ENCODE measurements at places on chromosomes 16 and 17.

DNA sequence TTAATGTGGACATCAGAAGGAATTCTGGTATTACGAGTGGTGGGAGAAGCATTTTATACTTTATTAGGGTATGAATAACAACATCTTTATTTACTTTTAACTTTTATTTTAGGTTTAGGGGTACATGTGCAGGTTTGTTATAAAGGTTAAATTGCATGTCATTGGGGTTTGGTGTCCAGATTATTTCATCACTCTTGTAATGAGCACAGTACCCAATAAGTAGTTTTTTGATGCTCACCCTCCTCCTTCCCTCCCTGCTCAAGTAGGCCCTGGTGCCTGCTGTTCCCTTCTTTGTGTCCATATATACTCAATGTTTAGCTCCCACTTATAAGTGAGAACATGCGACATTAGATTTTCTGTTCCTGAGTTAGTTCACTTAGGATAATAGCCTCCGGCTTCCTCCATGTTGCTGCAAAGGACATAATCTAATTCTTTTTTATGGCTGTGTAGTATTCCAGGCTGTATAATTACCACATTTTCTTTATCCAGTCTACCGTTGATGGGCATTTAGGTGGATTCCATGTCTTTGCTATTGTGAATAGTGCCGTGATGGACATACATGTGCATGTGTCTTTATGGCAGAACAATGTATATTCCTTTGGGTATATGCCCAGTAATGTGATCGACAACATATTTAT lies 456.2 kb downstream of the XYLT1 start:
- DNase-seq: no peak

- DNase-seq: no peak
These were observed 43.7 kb downstream of the CRISPLD2 start for GRCh38 chr16:84863481-84863814.

DNA sequence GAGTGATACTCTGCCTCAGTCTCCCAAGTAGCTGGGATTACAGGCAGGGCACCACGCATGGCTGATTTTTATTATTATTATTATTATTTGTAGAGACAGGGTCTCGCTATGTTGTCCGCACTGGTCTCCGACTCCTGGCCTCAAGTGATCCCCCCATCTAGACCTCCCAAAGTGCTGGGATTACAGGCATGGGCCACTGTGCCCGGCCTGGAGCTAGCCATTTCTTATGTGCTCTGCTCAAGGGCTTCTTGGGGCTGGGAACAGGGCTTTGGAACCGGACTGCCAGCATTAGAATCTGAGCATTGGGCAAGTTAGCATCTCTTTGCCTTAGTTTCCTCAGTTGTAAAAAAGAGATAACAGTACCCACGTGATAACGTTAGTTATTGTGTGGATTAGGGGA lies 111.3 kb downstream of the C16orf78 start:
- DNase-seq: no peak

DNA sequence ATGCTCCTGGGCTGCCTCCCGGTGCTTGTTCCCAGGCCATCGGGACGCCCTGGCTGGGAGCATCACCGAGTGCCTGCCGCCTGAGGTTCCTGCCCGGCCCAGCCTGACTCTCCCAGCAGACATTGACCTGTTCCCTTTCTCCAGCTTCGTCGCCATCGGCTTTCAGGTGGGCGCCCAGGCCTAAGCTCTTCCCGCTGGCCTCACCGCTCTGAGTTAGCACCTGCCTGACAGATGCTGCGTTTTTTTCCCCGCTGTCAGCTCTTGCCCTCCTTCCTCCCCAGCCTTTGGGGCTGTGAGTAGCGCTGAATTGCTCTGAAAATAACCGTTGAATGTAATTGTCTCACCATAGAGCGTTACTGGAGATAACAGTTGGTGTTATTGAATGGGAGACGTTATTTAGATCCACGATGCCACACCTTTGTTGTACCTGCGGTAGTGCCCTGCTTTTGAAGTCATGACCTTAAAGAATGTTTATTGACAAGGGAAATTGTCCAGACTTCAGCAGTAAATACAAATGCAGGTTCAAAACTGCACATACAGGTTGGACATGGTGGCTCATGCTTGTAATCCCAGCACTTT lies 21.3 kb upstream of the SMIM5 start:
- DNase-seq: no peak

DNA sequence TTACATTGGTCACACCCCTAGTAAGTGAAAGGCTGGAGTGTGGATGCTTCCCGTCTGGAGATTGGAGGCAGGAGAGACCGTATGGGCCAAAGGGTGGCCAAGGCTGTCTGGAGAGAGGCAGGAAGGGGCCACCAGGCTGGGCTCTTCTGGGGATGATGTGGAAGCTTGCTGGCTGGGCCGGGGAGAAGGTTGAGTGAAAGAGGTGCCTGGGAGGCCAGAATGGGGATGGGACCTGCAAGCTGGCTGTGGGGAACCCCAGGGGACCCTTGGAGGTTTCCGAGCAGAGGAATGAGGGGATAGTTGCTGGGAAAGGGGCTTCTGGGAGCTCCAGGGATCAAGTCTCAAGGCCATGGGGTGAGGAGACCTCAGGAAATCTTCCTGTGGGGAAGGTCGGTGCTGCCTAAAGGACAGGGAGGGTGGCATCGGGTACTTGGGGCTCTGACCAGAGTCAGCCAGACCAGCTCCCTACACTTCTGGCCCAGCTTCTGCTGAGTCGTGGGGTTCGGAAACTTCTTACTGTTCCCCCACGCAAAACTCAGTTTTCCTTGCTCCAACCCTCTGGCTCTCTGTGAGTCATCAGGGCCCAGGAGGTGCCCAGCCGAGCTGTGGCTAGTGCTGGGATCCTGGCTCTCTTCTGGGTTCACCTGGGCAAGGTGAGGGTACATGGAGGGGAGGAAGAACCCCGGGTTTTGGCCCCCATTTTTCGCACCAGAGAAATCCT lies 3.1 kb downstream of the MRC2 start:
- DNase-seq: no peak

DNA sequence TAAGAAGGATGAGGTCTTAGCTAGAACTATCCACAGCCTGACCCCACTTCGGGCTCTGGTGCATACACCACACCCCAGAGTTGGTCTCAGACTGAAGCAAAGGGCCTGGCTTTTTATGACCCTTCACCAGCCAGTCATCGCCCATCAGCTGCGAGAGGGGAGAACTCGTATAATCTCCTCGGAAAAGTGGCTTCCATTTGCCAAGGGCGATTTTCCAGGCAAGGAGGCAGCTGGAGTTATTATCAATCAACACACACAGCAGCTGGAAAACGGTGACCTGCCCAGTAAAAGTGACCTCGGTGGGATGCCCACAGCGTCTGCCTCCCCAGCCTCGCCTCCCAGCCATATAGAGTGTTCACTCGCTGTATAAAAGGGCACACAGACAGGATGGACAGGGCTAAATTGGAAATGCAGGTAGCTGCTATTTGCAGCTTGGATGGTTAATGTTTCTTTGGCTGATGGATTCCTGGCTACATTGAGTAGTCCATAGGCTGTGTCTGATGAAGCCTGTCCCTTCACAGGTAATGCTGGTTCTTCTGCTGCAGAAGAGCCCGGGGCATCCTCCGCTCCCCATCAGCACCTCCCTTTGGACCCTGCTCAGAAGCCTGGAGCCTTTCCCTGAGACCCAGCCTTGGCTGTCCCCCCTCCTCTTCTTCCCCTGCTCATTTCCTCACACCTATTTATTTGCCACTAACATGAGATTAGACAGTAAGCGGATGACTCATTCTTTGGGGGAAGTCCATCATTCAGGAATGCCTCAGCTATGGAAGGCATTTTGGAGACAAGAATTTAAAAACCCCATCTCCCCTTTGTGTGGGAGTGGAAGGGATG lies 45.7 kb downstream of the TMEM186 start:
- DNase-seq: peak; percentile 73

DNA sequence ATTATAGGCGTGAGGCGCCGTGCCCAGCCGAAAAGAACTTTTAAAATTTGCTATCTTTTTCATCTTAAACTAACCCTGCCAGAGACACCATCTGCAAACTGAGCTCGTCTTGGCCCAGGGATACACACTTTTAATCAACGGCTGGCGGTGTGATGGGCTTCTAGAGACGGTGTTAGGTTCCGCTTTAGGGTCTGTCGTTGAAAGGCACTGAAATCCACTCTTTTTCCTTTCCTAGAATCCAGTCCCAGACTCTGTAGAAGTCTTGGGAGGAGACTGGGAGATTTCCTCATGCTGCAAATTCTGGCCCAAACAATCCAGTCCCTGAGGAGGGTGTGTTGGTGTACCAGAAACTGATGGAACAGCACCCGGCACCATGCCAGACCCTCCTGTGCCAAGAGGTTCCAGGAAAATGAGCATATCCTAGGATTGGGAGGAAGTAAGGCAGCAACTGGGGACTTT lies 52.0 kb upstream of the TEX2 start:
- DNase-seq: no peak

DNA sequence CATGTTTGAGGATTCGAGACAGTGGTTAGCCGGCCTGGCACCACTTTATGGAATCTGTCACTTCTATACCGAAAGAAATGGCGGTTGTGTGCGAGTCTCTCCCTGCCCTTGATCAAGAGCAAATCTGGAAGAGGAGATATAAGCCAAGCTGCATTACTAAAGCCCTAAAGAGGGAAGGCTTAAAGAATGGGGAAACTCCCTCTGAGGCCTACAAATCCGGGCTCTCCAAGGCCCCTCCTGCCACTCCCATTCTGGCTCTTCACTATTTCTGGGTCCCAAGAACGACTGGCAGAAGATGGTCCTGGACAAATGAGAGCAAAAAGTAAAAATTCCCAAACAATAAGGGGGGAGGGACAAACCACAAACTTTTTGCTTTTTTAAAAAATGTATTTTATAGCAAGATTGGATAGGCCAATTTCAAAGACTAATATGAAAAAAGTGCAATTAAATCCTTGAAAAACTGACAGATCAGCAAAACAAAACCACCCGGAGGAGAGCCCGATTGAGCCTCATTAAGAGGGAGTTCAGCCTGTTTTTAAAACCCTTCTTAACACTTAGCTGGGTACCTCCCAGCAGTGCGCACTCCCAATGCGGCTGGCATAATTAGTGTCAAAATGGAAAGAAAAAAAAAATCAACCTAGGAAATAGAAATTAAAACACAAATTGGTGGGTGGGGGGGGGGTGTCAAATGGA lies 193.5 kb downstream of the ZFHX3 start:
- no peak for DNase-seq

GRCh38 chr16:12878973-12879372 lies 22.4 kb upstream of the SHISA9 start:
- no peak for DNase-seq

- DNase-seq: no peak
These were observed 225.7 kb downstream of the CEP112 start for GRCh38 chr17:65966072-65966695.

DNA sequence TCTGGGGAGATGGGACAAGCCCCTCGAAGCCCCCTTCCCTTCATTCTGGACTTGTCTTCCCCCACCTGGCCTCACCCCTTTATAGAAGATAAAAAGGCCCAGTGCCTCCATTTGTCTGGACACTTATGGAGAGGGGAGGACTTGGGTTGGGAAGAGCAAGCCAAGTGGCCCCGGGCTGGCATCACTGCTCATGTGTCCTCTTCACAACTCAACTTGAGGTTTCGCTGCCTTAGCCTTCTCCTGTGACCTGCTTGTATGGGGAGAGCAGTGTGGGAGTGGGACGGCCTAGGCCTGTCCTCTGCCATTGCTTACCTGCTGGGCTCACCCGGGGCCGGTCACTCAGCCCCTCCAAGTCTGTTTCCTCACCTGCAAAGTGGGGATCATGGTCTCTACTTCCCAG lies 1.4 kb downstream of the PAQR4 start:
- DNase-seq: no peak

GRCh38 chr16:7990626-7991260 lies 599.6 kb downstream of the TMEM114 start:
- no peak for DNase-seq

- peak; percentile 67 for DNase-seq
These were observed 336.4 kb downstream of the SEC14L1 start for GRCh38 chr17:77476931-77477805.

DNA sequence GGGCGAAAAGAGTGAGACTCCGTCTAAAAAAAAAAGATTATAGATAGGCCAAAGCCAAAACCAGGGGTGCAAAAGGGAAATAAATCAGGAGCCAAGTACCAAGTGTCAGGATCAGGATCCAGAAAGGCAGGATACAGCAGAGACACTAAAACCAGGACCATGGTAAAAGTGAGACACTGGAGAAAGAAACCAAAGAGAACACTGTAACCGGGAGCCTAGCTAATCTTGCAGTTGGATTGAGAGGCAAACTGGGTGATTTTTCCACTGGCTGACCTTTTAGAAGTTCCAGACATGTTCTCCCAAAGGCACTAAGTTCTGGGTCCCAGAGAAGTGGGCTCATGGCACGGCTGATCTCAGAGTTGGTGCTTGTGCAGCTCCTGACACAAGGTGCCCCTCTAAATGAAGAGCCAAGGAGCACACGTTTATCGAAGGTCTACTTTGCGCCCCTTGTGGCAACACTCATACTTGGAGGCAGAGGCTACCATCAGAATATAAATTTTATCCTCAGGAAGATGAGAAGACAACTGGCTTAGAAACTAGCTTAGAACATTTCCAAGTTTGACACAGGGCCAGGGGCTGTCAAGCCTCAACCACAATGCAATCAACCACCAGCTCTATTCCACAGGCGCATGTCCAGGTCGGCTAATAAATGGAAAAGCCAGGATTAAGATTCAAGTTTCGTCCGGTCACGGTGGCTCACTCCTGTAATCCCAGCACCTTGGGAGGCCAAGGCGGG lies 27.5 kb upstream of the HELZ start:
- no peak for DNase-seq

- DNase-seq: no peak
These were observed 9.0 kb upstream of the WSB1 start for GRCh38 chr17:27284811-27285415.

DNA sequence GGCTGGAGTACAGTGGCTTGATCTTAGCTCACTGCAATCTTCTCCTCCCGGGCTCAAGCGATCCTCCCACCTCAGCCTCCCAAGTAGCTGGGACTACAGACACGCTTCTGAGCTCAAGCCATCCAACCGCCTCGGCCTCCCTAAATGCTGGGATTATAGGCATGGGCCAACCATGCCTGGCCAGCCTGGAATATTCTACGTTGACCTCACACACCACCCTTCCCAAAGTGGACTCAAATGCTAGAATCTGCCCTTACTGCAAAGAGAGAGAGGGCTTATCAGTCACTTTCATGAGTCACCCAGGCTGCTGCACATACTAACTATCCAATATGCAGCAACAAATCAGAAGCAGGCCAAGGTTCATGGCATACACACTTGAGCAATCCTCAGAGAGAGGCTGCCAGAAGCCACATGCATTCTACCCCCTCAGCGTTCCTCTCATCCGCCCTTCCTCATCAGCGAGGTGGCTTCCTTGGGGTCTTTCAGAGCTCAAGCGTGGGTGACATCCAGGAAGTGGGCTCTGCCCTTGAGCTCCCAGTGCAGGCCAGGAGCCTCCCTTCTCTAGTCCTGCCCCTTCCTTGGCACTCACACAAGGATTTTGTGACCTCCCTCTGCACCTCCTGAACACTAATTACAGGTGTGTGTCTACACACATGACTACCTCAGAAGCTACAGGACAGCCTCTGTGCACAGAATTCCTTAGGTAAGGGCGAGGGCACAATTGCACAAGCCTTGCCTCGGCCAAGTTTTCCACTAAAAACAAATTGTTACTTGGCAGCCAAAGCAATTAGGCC lies 24.8 kb upstream of the SIAH1 start:
- peak; percentile 37 for DNase-seq

DNA sequence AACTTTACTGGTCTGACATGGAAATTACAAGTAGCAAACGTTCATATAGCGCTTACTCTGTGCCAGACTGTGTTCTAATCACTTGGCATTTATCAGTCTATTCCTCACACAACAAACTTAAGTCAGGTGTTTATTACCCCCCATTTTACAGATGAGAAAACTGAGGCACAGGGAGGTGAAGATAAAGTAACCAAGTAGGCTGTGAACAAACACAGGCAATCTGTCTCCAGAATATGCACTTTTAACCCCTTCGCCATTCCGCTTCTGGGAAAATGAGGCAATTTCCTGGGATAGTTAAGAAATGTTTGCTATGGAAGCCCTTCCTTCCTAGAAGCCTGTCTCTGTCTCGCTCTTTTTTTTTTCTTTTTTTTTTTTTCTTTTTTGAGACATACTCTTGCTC lies 12.2 kb upstream of the CXCL16 start:
- DNase-seq: no peak

Data from HTR-8/SVneo (cell line).